ENCODE measurements at places on chromosomes 16 and 17.

DNA sequence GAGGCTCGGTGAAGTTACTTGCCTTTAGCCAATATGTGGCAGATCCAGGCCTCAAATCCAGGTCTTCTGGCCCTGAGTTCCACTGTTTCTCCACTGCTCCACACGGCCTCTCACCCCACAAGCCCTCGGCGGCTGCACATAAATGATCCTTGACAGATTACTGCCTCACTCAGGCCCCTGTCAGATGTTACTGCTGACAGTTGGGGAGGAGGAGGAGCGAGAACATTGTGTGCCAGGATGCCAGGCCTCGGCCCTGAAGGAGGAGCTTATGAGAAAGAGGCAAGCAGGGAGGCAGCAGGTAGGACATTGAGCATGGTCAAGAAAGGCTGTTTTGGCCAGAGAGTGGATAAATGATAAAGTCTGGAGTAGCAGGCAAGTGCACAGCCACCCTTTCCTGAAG lies 88.6 kb downstream of the RAB11FIP4 start:
- DNase-seq: no peak

GRCh38 chr16:87305505-87306391 lies 11.4 kb downstream of the C16orf95 start:
- DNase-seq: no peak

GRCh38 chr17:56074361-56074890 lies 78.8 kb upstream of the ANKFN1 start:
- DNase-seq: no peak

- DNase-seq: peak; percentile 12
Measured at GRCh38 chr16:46974352-46974751, 878 bp upstream of the DNAJA2 start.

- DNase-seq: no peak
Measured at GRCh38 chr17:70041061-70041460, 34.0 kb upstream of the KCNJ16 start.

- no peak for DNase-seq
Measured at GRCh38 chr17:59631276-59631675, 11.6 kb downstream of the CLTC start.

GRCh38 chr16:726438-727290 lies at the start of the genes CCDC78 and HAGHL:
CCDC78 (minus strand) TSS chr16:726443; CDS start chr16:726367, 76 bp downstream.
HAGHL (plus strand) TSS chr16:727106; CDS start chr16:727510, 404 bp downstream.
- DNase-seq: peak; percentile 70

- DNase-seq: no peak
Measured at GRCh38 chr17:74831444-74832146, 28.1 kb downstream of the GRIN2C start.

DNA sequence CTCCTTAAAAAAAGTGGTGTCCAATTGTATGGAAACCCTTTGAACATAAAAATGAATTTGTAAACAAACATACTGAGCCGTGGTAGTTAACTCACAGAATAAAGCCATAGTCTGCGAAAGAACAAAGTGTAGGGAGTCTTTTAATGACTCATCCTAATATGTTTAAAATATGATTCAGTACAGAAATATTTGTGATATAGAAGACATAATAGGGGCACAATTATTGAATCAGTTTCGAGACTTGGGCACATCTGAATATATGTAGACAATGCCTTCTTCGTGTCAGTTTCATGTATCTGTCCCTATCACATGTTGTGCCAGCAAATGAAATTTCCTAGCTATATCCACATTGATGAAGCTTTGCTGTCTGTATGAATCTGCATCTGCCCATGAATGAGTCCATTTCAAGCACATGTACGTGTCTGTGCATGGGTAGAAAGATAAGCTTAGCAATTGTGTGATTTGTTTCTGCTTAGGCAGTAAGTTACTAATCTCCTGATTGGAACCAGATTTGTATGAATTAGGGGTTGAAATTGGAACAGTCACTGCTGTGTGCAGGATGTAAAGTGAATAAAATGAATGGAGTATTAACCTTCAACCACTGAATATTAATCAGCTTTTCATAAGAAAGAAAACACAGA lies 112.5 kb upstream of the SOX9 start:
- no peak for DNase-seq

DNA sequence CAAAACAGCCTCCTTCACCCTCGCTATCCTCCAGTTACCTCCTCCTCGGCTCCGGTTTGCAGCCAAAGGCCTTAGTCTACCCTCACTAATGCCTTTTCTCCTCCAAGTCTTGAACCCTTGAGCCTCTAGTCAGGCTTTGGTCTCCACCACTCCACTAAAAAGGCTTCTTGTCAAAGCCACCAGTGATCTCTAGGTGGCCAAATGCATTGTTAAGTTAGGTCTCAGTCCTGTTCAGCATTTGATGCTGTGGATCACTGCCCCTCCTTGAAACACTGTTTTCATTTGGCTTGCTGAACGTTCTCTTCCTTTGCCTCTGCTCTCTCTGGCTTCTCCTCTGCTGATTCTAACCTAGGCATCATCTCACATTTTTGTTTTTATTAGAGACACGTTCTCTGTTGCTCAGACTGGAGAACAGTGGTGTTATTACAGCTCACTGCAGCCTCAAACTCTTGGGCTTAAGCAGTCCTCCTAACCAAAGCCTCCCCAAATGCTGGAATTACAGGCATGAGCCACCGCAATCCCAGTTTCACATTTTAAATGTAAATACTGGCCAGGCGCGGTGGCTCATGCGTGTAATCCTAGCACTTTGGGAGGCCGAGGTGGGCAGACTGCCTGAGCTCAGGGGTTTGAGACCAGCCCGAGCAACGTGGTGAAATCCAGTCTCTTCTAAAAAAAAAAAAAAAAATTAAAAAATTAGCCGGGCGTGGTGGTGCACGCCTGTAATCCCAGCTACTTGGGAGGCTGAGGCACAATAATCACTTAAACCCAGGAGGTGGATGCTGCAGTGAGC lies 1.1 kb downstream of the SGF29 start:
- no peak for DNase-seq

DNA sequence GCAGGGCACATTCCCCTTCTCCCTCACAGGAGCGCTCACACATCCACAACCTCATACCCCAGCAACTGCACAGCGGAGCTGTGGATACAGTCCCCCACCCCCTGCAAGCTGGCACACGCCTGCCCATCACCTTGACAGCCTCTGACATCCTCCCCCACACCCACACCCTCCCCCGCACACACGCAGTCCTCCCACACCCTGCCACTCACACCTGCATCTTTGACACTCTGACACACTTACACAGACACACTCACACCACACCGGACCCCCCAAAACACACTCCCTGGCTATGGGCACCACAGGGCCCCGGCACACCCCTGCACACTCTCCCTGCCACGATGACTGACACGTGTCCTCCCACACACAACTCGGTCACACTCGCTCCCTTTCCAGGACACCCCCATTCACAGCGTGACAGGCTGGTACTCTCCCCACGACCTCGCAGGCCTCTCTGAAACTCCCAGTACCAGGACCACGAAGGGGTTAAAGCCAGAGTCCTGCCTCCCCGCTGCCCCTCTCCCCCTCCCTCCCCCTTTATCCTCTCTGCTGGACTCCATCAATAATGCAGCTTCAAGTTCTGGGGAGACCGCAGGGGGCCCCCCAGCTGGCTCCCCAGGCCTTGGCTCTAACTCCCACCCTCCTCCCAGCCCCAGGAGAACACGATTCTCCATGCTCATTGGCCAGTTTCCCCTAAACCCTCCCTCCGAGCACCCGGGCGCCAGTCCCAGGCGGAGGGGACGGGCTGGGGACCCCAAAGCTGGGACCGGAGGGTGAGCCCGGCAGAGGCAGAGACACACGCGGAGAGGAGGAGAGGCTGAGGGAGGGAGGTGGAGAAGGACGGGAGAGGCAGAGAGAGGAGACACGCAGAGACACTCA lies at the start of gene PPP1R1B:
PPP1R1B (plus strand) TSS at position 782 of the 876 bp plus-strand sequence. CDS start 441 bp downstream, outside the sequence.
- peak; percentile 26 for DNase-seq

- peak; percentile 91 for DNase-seq
Measured at GRCh38 chr17:8226536-8227237, 16.3 kb upstream of the AURKB start.

GRCh38 chr16:24562811-24563210 lies 23.4 kb downstream of the RBBP6 start:
- no peak for DNase-seq

DNA sequence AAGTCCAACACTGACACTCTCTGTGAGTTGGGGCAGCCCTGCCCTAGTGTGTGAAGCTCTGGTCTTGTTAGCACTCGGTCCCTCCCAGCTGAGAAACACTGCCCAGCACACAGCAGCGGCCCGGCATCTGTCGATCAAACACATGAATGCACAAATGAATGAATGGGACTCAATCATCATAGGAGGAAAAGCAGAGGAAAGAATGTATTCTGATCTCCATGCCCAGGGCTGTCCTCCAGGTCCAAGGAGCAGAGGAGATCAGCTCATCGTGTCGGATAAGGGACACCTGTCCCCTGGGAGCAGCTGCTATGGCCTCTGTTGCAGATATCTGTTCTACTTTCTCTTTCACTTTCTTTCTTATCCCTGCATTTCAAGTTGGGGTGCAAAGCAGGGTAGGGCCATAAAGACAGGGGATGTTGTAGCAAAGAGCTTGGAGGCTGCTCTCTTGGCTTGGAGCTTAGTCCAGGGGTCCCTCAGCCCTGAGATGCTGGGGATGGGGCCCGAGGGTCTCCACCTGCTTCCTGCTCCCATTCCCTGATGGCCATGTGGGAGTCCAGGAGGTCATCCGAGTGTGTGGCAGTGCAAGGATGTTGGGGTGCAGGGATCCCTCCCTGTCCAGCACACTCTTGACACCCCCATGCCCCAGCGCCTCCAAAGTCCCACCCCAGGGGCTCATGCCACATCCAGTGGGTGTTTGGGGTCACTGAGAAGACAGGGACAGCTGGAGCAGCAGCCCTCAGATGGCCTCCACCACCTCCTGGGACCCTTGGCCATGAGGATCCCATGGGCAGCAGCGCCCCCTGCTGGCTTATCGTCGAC lies 88.2 kb downstream of the IRF8 start:
- DNase-seq: no peak

- DNase-seq: no peak
Measured at GRCh38 chr16:17295948-17296347, 174.8 kb downstream of the XYLT1 start.

DNA sequence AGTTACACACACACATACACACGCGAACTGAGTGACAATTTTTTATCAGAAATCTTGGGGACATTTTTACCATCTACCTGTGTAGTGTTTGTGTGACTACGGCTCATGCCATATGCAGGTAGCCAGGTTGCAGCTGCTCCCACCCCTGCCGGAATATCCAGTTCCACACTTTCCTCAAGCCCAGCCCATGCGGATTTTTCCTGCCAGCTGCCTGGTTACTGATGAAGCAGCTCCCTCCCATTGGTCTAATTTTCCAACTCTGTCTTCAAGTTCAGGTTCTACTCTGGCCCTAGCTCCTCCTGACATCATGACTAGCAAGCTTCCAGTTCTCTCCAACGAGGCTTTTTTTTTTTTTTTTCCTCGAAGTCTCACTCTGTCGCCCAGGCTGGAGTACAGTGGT lies 4.8 kb downstream of the GSG1L2 start:
- DNase-seq: peak; percentile 56

- no peak for DNase-seq
Measured at GRCh38 chr17:50144845-50145531, 5.5 kb downstream of the PPP1R9B start.

- peak; percentile 11 for DNase-seq
Measured at GRCh38 chr17:69060822-69061221, at the start of gene ABCA9. ABCA9 (minus strand) TSS chr17:69060927; CDS start chr17:69051126, 9,801 bp downstream.

DNA sequence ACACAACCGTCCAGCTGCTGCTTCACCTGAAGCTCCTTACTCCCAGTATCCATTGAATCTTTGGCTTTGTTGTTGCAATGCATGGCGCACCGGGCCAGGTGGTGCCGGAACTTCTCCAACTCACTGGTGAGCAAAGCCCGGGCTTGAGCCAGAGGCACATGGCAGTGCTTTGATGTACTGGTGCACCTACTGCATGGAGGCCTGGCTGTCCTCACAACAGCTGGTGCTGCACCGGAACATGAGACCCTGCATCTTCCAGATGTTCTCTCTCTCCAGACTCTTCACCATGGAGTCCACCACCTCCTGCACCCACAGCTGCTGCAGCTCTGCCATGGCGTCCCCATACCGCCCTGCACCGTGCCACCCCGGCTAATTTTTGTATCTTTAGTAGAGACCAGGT lies 10.2 kb downstream of the TACO1 start:
- DNase-seq: no peak

DNA sequence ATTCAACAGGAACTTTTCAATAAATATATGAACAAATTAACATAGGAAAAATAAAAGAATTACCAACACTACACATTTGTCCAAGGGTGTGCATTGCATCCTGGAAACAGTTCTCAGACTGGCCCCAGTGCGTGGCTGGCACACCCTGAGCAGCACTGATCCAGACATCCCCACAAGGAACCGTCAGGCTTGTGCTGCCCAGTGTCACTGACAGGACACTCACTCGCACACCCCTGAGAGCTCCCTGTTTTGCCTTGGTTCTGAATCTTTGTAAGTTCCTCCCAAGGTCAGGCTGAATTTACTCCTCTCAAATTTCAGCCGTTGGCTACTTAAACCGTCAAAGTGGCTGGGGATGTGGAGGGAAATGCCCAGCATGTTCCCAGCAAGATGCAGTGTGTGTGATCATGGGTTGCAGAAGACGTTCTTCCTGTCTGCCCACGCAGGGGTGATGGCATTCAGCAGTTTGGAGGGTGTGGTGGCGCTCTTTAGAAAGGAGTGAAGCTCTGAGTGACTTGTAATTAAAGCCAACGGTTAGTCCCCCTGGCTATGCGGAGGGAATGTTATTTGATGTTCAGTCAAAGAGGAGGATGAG lies 1.7 kb downstream of the MT2A start:
- peak; percentile 73 for DNase-seq

DNA sequence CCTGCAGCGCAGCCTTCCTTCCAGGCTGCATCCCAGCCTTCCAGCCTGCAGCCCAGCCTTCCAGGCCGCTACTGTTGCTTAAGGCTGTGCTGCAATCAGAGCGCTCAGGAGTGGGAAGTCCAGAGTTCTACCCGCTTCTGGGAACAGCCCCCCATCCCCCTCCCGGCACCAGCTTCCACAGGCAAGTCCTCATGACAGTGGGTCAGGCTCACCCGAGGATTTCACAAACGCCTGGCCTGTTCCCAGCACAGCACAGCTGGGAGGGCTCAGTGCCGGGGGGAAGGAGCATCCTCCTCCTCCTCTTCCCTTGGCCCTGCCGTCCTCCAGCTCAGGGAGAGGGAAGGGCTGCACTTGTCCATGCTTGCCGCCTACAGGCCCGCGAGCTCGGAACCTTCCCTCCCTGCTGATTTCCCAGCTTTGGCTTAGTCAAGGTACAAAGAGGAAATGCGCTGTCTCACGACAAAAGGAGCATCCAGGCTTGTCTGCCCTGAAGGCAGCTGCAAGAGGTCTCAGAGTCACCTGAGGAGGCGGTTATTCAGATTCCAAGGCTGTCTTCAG lies 8.3 kb downstream of the SOCS3 start:
- peak; percentile 76 for DNase-seq

DNA sequence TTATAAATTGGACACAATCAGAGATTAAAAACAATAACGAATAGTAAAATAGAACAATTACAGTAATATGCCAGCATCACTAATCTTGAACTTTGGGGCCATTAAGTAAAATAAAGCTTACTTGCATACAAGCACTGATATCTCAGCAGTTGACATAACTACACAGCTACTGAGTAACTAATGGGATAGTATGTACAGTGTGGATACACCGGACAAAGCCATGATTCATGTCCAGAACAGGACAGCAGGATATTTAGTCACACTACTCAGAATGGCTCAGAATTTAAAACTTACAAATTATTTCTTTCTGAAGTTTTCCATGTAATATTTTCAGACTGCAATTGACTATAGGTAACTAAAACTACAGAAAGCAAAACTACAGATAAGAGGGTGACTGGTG lies 427.5 kb downstream of the CDH13 start:
- no peak for DNase-seq

Data from astrocyte of the hippocampus (primary cell).